Activated naive CD4-positive, alpha-beta T cell (primary cell): ENCODE measurements at places on chromosomes 2 and 18.

DNA sequence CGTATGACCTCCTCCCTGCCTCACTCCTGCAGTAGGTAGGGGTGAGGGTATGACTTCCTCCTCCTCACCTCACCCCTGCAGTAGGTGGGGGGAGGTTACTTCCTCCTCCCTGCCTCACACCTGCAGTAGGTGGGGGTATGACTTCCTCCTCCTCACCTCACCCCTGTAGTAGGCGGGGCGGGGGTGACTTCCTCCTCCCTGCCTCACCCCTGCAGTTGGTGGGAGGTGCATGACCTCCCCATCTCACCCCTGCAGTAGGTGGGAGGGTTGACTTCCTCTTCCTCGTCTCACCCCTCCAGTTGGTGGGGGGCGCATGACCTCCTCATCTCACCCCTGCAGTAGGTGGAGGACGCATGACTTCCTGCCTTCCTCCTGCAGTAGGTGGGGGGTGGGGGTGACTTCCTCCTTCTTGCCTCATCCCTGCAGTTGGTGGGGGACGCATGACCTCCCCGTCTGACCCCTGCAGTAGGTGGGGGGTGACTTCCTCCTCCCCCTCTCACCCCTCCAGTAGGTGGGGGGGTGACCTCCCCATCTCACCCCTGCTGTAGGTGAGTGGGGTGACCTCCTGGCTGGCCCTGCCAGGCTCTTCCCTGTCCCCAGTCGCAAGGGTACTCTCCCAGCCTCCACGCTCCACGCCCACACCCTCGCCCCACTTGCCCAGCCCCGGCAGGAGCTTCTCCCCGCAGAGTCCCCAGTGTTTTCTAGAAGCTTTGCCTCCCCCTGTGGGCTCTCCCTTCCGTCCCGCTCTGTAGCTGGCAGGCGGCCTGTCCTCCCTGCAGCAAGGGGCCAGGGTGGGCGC, 39.3 kb downstream of the TSHZ1 start:
- DNase-seq = no peak

- no peak for DNase-seq
These were observed 937.4 kb upstream of the NRXN1 start for GRCh38 chr2:51969347-51969746.

GRCh38 chr2:3768960-3769765, 65.8 kb downstream of the DCDC2C start:
- no peak for DNase-seq

GRCh38 chr18:23887493-23887892, 127.1 kb upstream of the TTC39C start:
- DNase-seq = no peak

- no peak for DNase-seq
These were observed 233.4 kb downstream of the SOCS6 start for GRCh38 chr18:70522183-70522680.

GRCh38 chr18:50092245-50092805, 102.6 kb downstream of the MYO5B start:
- DNase-seq = no peak

- DNase-seq = no peak
These were observed 323.1 kb downstream of the CTNNA2 start for GRCh38 chr2:79835911-79836310.

DNA sequence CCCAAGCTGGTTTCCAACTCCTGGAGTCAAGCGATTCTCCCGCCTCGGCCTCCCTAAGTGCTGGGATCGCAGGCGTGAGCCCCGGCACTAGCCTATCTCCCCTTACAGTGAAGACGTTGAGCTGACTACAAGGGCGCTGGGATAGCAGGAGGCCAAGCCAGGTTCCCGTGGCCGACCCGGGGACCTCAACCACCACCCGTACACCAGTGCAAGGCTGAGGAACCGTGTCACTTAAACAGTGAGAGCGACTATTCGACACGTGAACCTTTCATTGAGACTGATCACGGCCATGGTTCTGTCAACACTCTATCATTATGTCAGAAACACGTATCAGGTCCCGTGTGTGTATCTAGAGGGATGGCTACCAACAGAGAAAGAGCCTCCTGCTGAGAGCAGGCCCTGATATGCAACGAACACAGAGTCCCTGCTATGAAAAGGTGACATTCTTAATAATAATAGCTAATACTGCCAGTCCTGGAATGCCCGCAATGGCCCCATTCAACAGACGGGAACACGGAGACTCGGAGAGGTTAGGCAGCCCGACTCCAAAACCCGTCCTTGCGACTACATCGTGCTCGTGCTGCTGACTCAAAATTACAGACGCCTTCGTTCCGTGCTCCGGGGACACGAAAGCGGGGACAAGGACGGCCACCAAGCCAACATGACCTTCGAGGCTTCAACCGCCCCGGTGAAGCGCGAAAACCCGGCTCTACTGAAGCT, 833 bp downstream of the AFG3L2 start:
- no peak for DNase-seq

GRCh38 chr18:57837917-57838548, 34.9 kb upstream of the ATP8B1 start:
- DNase-seq = no peak

- no peak for DNase-seq
These were observed 674.9 kb downstream of the NYAP2 start for GRCh38 chr2:226074391-226074790.

DNA sequence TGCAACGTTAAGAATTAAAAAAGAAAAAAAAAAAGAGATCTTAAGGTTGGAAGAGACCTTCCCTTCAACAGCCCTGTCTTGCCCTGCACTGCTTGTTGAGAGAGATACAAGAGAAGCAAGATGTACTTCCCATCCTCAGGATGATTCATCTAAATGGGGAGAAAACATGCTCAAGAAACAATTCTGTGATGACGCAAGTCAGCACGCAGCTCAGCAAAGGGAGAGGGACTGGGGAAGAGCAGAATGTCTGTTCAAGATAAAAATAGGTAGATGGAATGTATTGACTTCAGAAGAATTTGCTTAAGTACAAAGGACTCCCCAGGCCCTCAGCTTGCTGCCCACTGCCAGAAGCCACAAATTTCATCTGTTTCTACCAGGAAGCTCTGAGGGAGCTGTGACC, 198.2 kb upstream of the SPRED2 start:
- DNase-seq = no peak

DNA sequence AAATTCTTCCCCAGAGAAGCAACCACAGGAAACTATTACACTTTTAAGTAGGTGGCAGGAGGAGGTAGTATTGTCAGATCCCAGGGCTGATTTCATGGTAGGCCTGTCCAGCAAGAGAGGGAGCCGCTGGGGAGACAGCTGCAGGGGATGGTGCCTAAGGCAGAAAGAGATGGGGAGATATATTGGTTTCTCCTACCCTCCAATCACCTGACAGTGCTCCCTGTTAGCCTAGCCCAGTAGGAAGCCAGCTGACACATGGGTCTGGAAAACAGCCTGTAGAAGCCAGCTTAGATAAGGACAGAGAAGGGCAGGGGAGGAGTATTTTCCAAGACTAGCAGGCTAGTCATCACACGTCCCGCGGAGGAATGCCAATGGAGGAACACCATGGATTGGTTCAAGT, 8.2 kb upstream of the SPOPL start:
- no peak for DNase-seq

GRCh38 chr18:34872066-34872465, 162.0 kb downstream of the DTNA start:
- no peak for DNase-seq

DNA sequence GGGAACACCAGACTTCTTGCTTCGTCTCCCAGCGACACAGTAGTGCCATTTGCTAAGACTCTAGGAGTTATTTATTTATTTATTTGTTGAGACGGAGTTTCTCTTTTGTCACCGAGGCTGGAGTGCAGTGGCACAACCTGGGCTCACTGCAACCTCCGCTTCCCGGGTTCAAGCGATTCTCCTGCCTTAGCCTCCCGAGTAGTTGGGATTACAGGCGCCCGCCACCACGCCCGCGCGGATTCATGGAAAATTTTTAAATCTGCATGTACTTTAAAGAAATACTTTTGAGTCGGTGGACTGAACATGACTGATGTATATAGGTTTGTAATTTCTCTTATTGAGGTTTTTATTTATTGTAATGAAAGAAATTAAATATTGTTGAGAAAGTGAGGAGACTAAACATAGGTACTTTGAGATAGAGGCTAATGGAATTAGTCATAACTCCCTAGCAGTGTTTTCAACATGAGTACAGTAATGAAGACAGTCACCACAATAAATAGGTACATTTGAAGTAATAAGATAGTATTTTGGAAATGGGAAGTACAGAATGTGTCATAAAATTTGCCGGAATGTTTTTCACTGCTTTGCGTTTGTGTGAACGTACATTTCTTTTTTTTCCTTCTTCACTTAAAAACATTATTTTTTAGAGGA, 983 bp downstream of the MTX2 start:
- no peak for DNase-seq

- no peak for DNase-seq
These were observed 207.0 kb upstream of the SALL3 start for GRCh38 chr18:78772360-78773302.

DNA sequence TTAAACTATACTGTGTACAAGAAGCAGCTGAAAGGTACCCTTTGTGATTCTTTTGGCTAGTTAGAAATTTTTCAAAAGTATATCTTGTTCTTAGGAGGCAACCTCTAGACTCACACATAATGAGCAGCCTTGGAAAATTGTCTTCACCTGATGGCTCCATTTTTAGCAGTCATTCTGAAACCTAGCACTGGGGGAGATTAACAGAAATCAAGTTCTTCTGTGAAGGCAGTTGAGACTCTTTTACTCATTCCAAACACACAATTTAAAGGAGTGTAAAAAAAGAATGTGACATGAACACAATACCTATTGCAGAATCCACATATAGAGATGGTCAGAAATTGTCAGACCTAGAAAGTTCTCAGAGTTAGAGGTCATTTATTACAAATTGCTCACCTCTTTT, 197.7 kb downstream of the UBE2E3 start:
- no peak for DNase-seq

- DNase-seq = no peak
These were observed 221.1 kb downstream of the ANAPC1 start for GRCh38 chr2:111662771-111663470.

DNA sequence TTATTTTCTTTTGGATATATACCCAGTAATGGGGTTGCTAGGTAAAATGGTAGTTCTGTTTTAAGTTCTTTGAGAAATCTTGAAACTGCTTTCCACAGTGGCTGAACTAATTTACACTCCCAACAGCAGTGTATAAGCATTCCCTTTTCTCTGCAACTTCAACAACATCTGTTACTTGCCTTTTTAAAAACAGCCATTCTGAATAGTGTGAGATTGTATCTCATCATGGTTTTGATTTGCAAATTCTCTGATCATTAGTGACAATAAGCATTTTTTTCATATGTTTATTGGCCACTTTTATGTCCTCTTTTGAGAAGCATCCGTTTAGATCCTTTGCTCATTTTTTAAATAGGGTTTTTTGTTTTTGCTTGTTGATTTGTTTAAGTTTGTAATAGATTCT, 291.3 kb upstream of the COL3A1 start:
- DNase-seq = no peak

- DNase-seq = no peak
These were observed 402.0 kb upstream of the LRRTM1 start for GRCh38 chr2:80706541-80706940.

- no peak for DNase-seq
These were observed 85.8 kb downstream of the BABAM2 start for GRCh38 chr2:27976308-27976707.

DNA sequence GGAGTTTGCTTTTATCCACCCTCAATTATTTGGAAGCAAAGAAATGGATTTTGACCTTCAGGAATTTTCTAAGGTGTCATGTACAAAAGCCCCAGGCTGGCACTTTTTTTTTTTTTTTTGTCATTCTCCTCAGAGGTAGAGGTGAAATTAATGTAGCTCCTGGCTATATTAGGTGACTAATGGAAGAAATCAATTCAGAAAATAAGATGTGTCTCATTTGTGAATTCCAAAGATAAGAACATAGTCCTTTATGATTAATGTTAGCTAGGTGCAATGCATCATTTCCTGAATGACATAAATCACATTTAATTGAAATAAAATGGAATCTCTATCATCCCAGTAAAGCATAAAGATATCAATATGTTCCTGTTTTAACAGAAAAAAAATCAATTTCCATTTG, 477.6 kb downstream of the FBXO15 start:
- no peak for DNase-seq

DNA sequence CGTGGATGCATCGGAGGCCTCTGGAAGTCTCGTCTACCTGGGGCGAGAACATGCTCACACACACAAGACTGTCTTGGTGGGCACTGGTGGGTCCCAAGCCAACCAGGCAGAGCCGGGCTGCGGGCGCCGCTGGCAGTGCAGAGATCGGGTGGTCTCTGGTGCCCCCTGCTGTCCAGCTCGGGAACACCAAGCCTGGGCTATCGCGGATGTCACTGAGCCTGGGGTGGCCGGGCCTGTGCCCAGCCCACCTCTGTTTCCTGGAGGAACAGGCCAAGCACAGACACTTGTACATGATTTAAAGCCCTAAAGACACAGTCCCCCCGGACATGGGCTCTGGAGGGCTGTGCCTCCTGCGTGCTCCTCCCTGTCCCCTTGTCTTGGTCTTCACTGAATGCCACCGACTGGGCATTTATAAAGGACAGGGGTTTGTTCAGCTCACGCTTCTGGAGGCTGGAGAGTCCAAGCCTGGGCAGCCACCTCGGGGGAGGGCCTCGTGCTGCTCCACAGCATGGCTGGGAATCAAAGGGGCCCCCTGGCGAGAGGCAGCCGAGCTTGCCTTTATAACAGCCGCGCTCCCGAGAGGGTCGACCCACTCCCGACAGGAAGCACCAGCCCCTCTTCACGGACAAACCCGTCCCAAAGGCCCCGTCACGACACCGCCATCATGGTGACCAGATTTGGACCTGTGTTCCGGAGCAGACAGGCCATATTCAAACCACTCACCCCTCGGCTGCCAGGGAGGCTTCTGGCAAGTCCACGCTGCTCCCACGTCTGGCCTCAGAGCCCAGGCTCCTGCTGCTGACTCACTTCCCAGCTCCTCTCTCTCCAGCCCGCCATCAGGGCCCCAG, 3.6 kb upstream of the OTOS start:
- DNase-seq = peak; percentile 83

GRCh38 chr2:181949047-181949446, 36.6 kb upstream of the PPP1R1C start:
- DNase-seq = no peak

DNA sequence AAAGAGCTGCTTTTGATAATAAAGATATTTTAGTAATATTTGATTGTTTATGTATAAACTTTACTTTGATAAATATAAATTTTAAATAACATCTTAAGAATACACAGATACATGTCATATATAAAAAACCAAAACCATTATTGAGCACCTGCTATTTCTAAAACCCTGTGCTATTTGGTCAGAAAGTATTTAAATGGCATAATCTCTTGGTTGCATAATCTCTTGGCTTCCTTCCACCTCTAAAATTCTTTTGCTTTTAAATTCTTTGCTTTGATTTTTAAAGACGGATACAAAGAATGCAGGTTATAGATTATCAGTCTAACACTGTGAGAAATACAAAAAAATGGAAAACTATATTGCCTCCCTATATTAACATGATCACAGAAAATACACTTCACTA, 36.9 kb downstream of the ACMSD start:
- no peak for DNase-seq
